Umbilical cord (tissue), 2 donors: ENCODE measurements at places on chromosomes 7 and 10.

GRCh38 chr10:92052088-92052487, 128.5 kb downstream of the BTAF1 start:
- DNase-seq, result no peak

- no peak for DNase-seq
Measured at GRCh38 chr10:101617824-101618568, 29.9 kb downstream of the DPCD start.

DNA sequence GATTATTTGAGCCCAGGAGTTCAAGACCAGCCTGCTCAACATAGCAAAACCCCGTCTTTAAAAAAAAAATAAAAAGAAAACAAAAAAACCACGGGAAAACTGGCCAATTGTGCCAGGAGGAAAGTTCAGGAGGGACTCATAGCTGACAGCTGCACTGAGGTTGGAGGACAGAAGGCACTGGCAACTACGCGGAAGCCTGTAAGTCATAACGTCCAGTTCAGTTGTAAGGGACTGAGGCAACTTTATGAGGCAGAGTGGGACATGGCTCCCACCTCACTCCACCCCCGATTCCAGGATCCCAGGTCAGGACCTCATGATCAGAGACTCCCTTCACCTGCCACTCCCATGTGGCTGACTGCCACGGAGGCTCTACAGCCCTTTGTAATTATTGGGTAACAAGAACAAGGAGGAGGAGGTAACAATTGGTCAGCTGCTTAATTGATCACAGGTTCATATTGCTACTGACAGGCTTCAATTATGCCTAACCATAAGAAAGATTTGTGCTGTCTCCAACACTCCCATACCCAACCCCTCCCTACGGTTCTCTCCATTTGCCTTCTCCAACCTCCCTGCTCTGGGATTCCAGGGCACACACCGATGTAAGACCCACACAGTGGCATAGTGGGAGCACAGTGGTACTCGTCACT, 1.9 kb upstream of the CCL24 start:
- no peak for DNase-seq

DNA sequence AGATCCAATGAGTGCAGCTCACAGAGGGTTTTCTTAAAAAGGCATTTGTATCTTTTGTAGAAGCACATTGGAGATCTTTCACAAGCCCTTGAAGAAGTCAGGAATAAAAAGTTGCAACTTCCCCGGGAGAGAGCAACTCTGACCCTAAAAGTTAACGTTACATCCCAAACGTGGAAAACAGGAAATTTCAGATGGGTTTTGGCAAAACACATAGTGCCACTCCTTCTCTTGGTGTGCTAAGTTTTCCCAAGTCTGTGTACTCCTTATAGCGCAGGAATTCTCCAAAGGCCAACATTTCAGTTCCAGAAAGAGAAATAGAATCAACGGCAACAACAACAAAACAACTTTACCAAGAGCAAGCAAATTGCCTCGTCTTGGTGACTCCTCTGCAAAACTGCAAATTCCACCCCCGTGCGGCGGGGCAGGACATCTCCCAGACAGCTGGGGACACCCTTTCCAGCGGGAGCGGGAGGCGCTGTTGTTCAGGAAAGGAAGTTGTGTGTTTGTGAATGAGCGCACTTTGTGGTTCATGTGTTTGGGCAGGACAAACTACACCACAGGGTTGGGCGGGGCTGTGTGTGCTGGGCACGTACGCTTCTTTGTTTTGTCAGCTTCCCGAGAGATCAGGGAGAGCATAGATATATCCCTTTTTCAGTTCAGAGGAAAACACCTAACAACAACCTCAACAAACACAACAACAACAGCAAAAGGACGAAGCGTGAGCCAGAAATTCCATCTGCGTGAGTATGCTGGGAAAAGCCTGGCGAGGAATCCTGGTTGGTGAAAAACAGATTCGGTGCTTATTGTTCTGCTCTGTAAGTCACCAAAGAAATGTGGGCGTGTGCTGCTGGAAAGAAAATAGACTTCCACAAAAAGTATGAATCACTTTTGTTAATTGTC, 294.7 kb upstream of the PITRM1 start:
- peak; percentile 67 for DNase-seq

- no peak for DNase-seq
Measured at GRCh38 chr10:20105236-20105635, 289.0 kb downstream of the PLXDC2 start.

DNA sequence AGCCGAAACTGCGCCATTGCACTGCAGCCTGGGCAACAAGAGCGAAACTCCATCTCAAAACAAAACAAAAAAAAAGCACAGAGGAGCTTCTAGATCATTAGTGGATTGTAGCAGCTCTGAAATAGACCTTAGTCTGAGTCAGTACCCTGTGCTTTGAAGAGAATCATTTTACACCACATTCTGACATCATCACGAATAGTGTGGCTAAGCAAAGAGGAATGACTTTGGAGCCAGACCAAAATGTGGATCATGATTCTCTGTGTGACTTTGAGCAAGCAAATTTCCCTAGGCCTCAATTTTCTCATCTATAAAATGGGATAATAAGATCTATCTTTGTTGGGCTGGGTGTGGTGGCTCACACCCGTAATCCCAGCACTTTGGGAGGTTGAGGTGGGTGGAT, 618.9 kb downstream of the CALN1 start:
- no peak for DNase-seq

DNA sequence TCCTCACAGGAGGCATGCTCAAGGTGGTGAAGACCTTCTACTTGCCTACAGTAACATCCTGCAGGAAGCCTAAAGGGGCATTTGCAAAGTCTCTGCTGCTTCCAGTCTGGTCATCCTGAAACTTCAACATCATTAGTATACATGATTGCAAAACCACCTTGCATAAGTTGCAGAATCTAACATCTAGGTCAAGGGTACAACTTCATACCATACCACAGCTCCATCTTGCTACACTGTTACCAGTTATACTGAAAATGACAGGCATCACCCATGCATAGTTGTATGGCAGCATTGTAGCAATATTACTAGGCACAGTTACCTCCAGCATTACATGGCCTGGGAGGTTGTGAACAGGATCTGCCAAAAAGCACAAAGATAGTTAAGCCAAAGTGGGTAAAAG, 13.7 kb upstream of the MACROH2A2 start:
- no peak for DNase-seq

DNA sequence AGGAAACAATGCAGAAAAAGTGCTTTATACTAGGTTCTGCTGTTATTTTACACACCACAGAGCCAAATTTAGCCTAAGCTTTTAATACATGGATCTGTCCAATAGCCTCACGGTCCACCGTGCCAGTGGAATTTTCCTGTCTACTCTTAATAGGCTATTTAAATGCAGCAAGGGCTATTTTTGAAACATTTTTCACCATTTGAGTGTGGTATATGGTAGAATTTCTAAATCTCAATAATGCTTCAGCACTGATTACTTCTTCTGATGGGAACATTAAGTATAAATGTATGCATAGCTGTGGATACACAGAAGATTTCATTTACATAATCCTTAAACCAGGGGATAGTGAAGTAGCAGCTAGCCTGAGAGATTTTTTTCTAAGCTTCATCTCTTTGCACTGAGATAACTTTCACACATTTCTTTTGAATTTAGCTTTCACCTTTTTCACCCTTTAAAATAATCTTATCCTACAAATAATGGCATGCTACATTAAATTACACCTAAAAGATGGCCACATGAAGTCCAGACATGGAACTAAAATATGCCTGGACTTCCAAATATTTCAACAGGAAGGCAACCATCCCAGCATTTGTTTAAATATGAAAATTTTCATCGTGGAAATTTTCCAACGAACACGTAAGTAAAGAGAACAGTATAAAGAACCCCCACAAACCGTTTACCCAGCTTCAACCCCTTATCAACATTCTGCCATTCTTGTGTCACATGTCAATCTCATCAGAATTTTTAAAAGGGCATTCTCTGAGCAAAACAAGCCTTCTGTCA, 45.4 kb downstream of the AMPH start:
- peak; percentile 12 for DNase-seq

DNA sequence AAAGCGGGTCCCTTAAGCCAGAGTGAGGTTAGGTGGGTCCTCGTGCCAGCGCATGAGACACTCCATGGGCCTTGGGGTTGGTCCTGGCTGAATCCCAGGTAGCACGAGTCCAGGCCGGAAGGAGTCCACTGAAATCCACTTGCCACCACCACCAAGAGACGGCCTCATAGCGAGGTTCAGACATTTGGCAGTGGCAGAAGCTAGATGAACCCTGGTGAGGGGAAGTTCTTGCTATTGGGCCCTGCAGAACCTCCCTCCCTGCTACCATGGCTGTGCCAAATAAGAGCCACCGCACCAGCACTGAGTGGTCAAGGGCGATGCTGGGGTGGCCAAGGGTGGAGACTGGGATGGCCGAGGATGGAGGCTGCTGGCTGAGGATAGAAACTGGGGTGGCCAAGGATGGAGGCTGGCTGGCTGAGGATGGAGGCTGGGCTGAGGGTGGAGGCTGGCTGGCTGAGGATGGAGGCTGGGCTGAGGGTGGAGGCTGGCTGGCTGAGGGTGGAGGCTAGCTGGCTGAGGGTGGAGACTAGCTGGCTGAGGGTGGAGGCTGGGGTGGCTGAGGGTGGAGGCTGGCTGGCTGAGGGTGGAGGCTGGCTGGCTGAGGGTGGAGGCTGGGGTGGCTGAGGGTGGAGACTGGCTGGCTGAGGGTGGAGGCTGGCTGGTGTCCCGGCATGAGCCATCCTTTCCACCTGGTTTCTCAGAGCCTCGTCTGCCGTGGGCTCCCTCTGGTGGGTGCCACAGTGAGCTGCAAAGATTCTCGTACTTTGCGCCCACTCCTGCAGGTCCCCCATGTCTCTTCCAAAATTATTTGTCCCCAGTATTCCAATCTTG, 88.2 kb downstream of the ELFN1 start:
- no peak for DNase-seq

DNA sequence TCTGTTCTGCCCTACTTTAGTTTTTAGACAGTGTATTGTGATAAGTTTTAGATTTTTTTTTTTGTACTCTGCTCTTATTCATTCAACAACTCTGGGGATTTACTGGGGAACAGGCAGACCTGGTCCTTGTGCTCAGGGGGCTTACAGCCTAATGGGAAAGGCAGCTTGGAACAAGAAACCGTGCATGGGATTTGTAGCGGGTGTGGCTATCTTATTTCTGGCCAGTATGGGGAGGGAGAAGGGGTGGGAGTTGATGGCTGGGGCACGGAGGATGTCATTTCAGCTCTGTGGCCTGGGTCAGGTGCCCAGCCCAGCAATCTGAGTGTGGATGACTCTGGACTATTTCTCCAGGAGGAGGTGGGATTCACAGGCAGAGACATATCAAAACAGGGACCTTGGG, 47.0 kb downstream of the GRK5 start:
- peak; percentile 50 for DNase-seq
